NCI-H2081 (cell line): ENCODE measurements at places on chromosomes 3 and 15.
A peak's percentile ranks its signal among the peaks of the same experiment; 100 is the strongest.

DNA sequence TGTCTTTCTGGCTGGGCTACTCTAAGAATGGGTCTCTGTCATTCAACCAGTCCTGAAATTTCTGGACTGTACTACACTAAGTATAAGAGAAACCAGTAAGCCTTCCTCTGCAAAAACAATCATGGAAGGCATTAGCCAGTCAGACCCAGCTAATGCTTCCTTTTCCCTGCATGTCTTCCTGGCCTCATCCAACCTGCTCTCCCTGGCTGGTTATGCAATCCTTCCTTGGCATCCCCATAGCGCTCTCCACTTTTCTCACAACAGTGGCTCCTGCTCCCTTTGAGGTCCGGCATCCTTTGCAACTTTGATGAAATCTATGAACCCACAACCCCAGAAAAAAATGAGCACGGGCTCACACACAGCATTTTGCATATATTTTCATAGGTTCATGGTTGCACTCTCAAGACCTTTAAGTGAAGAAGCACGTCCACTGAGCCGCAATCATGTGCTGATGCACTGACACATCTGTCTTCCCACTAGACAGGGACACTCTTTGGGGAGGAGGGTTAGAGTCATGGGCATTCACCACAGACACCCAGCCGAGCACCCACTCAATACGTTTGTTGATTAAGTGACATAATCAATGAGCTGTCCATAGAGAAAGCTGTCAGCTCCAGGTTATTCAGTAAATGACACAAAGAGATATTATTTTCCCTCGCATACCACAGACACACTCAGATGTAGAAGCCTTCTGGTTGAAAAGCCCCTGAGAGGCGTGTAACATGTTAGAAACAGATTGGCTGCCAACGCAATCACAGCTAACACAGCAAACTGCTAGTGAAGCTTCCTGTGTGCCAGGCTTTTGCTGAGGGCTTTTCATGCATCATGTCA is 66.7 kb downstream of the PLD1 start:
- DNase-seq: no peak

- no peak for DNase-seq
Observed at GRCh38 chr3:189557824-189558223, 73.4 kb upstream of the TP63 start.

DNA sequence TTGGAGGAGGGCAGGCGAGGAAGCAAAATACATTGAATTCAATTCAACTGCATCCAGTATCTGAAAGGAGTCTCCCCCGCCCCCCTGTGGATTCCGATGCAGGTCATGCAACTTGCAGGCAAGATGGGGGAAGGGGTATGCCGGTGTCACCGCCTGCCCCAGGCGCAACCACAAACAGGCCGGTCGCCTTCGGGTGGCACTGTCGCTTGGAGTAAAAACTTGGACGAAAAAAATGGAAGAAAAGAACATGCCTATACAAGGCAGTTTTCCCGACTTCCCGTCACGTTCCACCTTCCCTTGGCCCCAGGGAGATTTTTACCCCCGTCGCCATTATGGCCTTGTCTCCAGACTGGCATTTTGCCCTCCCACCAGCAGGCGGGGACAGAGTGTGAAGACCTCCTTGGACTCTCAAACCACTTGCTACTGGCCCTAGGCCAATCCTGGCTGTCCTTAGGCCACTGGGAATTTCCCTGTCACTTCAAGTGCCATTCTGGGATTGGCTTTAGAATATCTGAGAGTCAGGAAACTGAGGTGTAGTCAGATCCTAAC is 1.6 kb upstream of the NTRK3 start:
- no peak for DNase-seq

DNA sequence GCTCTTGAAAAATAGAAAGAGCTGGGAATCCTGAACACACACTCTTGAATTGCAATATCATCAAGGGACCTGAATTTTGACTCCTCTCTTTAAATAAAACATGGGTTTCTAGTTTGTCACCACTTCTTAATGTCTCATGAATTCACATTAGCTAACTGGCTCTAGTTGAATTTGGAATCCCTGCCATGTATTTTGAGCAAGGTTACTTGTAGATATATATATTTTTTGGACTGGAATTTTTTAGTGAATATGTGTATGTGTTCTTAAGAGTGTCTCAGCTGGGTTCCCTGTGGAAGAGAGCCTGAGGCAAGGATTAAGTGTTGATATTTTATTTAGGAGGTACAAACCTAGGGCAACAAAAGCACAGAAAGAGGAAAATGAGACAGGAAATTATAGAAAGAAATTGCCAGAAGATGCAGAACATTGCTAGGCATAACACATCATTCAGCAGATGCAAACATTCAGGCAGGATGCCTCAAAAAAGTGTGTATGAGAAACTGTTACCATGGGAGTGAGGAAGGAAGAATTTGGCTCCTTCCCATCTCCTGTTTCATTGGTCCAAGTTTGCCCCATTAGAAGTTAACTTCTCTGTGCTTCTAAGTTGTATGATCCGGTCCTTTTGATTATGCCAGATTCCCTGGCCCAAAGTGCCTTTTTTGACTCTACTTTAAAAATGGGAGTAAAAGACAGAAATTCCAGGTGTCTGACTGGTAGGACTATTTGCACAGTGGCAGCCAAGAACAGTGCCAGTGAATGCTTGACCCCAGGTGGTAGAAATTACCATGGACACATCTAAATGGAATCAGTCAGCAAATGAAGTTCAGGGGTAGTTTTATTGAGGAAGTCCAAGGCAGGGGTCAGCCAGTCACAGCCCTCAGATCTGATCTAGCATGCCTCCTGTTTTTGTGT is 253.7 kb upstream of the TGFBR2 start:
- DNase-seq: peak; percentile 57

DNA sequence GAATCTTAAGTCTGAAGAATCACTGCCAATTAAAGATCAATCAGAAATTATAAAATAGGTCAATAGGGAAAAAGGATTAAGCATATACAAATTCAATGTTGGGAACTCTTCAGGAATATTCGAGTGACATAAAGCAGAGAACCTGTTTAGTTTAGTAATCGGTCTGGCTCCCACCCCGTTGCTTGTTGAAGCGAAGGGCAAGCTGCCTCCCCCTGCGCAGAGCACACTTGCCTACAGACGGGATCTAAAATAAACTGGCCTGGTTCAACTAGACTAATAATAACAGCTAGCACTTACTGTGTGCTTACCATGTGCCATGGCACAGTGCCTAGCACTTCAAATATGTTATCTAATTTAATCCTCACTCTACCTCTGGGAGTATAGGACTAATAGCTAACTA is 8.6 kb downstream of the SEMA6D start:
- peak; percentile 26 for DNase-seq

DNA sequence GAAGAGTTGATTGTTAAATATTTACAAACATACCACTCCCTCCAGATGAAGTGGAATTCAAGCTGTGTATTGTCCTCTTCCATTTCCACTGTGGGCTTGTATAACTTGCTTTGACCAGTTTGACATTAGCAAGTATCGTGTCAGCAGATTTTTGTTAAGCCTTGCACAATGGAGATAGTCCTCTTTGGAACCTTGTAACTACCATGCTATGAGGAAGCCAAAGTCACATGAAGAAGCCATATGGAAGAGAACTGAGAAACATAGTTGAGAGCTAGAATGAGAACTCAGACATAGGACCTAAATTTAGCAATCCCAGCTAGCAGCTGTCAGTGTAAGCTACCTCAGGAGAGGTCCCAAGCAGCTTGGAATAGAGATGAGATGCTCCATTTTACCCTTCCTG is 889.2 kb downstream of the PDCD6IP start:
- no peak for DNase-seq

GRCh38 chr3:125179143-125179883 is 33.2 kb downstream of the SLC12A8 start:
- no peak for DNase-seq

DNA sequence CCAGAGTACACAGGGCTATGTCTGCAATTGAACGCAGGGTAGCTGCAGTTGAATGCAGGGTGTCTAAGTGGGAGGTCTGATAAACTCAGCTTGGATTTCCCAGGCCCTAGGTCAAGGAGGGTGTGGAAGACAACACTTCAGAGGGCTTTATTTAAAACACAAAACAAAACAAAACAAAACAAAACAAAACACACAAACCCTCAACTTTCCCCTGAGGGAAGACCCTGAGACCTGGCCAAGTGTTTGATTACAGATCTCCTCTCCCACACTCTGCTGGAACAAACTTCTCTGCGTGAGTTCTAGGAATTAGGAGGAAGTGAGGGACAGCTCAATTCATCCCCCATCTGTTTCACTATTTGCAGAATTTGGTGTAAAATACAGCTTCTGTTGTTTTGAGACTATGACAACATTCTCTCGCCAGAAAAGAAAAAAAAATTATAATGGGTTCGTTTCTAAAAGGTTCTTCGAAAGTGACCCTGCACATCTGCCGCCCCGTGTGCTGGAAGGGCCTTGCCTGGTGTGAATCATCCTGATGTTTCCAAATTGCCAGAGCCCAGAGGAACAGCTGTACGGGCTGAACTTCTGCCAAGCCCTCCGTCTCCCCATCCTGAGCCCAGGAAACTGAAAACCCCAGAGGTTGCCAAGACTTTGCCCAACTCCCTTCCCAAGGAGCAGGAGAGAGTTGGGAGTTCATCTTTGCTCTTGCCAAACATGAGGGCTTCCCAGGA is 73.3 kb upstream of the RAD18 start:
- DNase-seq: no peak

DNA sequence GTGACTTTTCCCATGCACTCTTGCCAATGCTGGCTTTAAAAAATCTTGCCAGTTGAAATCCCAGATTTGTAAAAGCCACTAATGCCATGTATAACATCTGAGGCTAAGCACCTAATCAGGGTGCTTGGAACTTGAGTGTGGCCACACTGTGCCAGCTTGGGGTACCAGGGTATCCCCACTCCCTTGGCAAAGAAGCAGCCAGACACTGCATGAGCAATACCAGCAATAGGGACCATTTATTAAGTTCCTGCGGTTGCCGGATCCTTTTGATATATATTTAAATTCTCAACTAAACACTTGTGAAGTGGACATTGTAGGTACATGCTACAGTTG is 2.2 kb upstream of the RHCG start:
- no peak for DNase-seq

- DNase-seq: no peak
Observed at GRCh38 chr3:71600646-71601288, 17.2 kb upstream of the FOXP1 start.

DNA sequence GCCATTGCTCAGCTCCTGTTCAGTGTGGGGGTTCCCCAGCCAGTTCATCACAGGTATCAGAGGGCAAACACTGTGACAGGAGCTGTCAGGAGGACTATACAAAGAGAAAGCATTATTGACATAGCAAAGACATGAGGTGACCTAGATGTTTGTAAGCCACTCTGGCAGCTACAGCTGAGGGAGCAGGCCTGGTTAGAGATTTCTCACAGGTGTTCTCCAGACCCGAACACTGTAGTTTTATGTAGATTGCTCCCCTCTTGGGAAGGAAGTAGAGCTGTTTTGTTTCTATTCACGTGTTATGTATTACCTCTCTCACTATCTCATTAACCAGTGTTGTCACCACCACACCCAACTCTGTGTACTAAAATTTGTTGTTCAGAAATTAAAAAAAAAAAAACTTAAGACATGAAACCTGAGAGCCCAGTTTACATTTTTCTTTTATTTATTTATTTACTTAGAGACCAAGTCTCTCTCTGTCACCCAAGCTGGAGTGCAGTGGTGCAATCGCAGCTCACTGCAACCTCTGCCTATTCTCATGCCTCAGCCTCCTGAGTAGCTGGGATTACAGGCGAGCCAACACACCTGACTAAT is 123.7 kb downstream of the RBPMS2 start:
- DNase-seq: peak; percentile 51

DNA sequence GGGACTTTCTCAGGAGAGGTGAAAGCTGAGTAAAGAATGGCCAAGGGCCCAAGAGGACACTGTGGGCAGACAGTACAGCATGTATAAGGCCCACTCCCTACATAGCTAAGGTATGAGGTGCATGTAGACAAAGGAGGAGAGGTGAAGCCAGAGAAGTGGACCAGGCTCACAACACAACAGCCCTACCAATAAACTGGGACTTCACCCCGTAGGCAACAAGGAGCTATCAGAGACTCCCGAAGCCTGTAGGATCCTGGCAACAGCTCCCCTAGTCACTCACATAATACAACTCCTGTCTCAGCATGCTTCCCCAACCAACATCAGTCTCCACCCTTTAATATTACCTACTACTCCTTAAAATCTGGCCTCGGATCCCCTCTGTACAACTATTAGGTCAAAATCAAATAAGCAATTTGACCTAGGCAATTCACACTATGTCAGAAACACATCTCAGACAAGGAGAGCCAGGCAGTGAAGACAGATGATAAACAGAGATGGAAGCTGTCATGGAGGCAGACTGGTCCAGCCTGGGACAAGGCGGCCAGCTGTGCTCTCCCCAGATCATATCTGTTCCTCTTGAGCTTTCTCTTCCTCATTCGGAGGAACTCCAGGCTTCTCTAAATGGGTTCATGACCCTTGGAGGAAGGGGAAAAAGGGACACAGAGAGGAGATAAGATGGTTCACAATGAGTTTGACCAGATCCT is 1.4 kb downstream of the XXYLT1 start:
- no peak for DNase-seq

DNA sequence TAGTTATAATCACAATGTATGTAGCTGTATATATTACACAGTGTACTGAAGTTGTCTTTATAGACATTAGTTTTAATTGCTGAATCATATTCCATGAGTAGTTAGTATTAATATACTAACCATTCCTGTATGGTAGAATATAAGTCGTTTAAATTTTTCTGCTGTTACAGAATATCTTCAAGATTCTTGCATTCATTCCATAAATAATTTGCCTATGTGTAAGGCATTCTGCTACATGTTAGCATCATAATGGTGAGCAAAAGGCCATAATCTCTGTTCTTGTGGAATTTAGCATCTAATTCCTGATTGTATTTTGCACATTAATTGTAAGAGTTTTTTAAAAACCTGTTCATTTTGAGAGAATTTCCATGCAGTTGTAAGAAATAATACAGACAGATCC is 14.1 kb downstream of the GYG1 start:
- DNase-seq: no peak

DNA sequence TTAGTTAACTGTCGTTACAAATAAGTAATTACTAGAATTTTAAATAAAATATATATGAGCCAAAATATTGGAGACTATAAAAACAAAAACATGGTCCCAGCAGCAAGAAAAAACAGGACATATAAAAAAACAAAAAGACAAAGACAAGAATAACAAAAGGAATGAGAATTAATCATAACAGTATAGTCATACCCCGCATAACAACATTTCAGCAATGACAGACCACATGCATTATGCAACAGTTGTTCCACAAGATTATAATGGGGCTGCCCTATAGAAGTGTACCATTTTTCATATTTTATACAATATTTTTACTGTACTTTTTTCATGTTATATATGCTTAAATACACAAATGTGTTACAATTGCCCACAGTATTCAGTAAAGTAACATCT is 5.6 kb downstream of the HLTF start:
- DNase-seq: no peak

DNA sequence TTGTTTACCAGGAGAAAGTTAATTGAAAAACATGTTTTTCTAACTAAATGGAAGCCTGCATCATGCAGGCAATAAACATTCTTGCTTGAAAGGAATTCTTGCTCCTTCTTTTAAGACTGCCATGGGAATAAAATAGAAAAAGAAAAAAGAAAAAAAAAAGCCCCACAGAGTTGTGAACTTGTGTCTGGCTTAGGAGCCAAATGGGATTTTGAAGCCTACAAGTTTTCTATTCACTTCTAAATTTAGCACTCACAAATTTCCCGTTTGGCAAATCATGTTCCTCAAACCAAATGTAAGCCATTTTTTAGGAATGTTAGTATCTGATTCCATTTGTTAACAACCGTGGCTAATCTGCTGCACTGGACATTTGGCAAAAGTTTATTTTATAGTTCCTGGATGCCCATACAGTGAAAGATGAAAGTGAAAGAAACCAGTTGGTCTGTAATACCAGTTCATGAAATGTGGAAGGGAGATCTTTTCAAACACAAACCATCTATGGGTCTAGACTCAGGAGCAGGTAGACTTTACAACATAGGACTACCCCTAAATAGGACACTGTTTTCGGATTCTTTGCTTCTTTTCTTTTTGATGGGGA is 133.8 kb upstream of the GMNC start:
- no peak for DNase-seq
